ENCODE measurements at places on chromosomes 2 and 18.

DNA sequence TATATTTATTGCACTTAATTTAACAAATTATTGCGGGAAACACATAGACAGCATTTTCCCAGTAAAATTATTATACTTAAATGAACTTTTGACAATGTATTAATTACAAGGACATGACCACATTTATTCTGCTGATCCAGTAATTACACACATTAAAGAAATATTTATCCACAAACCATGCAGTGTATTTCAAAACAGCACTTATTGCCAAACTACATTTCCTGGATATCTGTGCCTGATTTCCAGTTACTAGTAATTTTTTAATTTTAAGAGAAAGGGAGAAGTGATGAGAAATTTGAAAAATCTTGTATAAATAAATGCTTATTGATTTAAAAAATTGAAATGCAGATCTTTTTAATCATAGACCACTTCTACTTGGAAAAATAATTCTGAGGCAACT lies 1458.7 kb upstream of the ACVR2A start:
- no peak for DNase-seq

DNA sequence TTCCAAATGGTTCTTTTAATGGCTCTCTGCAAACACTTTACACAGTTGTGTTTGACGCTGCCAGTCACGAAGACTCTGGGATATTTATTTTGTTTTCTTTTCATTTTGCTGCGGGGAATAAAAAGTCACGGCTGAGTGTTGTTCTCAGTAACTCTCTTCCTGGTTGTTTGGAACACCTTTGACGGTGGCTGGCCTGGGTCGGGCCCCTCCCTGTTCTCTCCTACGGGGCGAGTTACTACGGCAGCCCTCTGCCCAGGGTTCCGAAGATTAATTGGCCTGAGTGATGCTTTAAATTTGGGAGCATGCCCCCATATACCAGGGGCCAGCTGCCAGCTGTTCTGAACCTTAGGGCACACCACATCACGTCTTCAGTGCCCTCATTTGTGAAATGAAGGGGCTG lies 84.7 kb downstream of the GATA6 start:
- DNase-seq = no peak

DNA sequence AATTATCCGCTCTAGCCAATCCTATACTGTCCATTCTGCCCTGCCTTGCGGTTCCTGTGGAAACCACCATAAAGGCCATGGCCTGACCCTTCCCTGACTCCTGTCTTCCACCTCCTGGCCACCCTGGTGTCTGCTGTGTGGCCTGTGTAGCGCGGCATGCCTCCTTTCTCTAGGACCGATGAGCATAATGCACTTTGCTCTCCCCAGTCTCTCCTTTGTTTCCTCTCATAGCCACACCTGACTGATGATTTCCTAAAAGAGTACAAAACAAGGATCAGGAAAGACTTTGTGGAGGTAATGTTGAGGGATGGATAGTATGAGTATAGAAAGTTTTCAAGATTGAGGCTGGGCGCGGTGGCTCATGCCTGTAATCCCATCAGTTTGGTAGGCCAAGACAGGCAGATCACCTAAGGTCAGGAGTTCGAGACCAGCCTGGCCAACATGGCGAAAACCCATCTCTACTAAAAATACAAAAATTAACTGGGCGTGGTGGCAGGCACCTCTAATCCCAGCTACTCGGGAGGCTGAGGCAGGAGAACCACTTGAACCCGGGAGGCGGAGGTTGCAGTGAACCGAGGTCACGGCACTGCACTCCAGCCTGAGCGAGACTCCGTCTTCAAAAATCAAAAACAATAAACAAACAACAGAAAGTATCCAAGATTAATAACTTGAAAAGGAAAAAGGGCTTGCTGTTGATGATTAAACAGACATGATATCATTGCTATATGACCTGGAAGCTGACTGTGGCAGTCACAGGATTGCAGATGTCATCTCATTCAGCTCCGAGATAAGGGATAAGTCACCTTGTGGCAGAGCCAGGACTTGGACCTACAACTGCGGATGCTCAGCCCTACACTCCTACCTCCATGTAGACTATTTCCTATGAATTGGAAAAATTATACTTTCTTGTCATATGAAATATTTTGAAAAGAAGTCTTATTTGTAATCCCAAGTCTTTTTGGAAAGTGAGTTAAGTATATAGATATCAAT lies 16.6 kb downstream of the SOWAHC start:
- no peak for DNase-seq

DNA sequence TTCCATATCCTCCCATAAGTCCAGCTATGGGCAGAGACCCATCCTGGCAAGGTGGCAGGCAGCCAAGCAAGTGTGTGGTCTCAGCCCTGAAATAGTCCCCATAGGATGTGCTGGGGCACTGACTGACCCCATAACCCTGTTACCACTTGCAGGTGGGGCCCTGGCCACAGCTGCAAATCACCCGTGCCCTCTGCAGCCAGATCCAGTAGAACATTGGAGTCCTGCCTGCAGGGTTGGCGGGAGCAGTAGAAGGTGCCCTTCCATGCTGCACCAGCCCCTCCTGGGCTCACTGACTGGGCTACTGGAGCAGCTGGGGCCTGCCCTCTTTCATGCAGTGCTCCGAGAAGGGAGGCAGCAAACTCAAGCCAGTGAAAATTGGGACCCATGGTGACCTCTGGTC lies 112.6 kb upstream of the MCFD2 start:
- no peak for DNase-seq

GRCh38 chr2:59435635-59436034 lies 1117.8 kb downstream of the BCL11A start:
- DNase-seq = no peak

DNA sequence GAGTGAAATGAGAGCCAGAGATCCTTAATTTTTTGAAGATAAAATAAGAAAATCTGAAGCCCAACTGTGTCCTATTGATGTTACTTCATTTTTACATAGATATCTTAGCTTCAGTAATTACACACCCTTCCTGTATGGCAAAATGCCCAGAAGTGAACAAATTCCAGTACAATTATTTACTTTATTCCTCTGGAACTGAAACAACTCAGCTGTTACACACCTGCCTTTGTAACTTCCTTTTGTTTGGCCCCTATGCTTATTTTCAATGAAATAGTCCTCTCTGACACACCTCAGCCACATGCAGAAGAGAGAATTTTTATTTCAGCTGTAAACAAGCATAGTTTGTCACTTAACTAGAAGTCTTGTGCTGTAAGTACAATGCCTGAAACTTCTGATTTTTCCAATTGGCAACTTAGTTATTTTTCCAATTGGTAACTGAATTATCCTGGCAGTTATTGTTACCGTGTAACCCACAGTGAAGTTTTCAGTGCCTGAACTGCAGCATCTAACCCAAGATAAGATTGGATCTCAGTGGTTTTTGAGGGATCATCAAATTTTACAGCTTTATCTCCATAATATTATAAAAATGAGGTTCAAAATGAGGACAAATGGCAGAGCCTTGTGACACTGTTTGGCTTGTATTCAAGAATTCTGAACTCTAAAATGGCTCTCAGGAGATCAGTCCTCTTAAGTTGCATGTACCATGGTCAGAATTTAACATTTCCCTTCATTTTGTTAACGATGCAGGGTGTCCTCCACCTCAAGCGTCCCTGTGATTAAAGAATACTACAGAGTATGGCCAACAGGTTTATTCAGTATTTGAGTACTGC lies 82.6 kb downstream of the PKP4 start:
- no peak for DNase-seq

DNA sequence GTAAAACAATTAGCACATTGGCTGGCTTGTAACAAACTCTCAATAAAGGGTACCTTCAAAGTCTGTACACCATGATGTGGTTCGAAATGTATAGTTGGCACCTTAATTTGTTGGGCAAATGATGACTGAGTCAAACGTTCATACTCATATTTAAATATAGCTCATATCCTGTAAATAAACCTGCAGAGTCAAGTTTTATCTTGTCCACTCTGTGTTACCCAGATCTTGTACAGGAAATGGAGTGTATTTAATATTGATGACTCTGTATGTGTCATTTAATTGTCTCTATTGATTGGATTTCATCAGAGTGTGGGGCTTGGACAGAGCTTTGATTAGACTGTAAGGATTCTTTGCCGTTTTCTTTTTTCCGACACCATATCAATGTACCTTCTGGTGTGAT lies 805.6 kb upstream of the ZEB2 start:
- no peak for DNase-seq

DNA sequence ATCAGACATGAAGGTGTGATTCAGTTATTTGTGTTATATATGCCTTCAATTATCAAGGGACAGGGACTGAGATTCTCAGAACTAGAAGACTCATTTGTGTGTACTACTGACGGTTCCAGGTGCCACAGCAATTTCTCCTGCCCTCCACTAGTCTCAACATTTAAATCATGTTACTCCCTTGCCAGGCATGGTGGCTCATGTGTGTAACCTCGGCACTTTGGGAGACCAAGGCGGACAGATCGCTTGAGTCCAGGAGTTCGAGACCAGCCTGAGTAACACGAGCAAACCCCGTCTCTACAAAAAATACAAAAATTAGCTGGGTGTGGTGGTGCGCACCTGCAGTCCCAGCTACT lies 1.1 kb downstream of the CNDP2 start:
- DNase-seq = no peak

- no peak for DNase-seq
These were observed 457.2 kb upstream of the SLC39A10 start for GRCh38 chr2:195199864-195200263.

DNA sequence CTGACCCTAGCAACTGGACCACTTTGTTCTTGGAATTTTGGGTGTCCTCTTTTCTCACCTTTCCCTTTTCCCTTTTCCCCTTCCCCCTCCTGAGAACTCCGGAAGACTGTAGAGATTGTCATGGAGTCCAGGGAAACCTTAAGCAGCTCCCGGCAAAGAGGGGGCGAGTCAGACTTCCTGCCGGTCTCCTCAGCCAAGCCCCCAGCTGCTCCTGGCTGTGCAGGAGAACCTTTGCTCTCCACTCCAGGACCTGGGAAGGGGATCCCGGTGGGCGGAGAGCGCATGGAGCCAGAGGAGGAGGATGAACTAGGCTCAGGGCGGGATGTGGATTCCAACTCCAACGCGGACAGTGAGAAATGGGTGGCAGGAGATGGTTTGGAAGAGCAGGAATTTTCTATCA lies 20.5 kb downstream of the SETBP1 start:
- no peak for DNase-seq

- no peak for DNase-seq
These were observed 81.5 kb upstream of the LYPD6B start for GRCh38 chr2:148957023-148957422.

DNA sequence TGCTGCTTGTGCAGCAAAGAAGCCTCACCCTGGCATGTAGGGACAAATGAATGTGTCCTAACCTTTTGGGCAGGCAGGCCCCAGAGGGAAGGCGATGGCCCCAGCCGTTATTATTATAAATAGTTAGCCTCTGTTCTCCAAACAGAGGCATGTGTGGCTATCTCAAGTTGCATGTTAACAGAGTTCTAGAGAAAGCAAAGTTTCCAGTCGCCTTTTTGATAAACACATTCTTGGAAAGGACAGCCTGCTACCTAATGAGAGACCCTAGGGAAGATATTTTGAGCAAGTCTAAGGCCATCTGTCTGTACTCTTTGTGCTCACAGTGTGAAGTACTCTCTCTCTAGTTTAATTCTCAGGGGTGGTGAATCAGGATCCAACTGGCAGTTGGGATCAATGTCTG lies 97.4 kb upstream of the FHL2 start:
- DNase-seq = no peak

- peak; percentile 62 for DNase-seq
These were observed 121.8 kb upstream of the ZBTB14 start for GRCh38 chr18:5417342-5417741.

DNA sequence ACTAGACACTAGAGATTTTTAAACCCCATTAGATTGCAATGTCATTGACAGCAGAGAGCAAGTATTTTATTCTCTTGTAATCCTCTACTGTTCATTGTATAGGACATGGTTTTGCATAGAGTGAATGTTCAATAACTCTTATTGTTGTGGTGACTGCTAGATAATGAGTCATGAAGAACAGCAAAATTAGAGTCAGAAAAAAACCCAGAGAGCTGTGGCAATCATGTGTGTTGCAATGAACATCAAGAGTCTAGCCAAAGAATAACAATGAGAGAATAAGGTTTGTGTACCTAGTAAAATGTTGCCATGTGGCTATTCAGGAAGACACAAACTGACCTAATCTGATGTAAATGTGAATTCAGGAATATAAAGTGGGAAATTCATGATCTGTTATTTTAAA lies 684.0 kb downstream of the DSC3 start:
- no peak for DNase-seq
